Uterus (tissue), 4 donors: ENCODE measurements at places on chromosomes 3 and 15. TPM values are rescaled to one million over a fixed set of nuclear protein-coding genes. Genes with fewer than 3 reads are reported as not detected.

DNA sequence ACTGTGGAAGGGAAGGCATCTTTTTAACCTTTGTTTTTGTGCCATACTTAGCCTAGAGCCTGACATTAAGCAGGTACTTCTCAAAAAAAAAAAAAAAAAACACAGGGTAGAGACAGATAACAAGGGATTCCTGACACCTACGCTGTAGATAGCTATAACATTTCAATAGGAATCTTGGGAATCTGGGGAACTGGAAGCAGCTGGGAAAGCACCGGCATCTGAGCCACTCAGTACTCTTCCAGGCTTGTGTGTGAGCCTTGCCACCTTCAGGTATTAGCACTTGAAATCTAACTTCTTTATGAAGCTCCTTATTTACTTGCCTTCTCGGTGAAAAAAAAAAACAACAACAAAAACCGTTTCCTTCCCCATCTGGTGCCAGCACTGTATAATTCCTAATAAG is 46.8 kb downstream of the PIK3CA start:
- no peaks in the 10 kb centered on the region for H3K27me3 ChIP-seq
- no peak overlapping the region for H3K4me3 ChIP-seq
- no peak for DNase-seq
- no peaks in the 10 kb centered on the region for H3K4me1 ChIP-seq
- no peak overlapping the region for H3K27ac ChIP-seq

DISP2 gene
- total RNA-seq: 0.14 TPM

DNA sequence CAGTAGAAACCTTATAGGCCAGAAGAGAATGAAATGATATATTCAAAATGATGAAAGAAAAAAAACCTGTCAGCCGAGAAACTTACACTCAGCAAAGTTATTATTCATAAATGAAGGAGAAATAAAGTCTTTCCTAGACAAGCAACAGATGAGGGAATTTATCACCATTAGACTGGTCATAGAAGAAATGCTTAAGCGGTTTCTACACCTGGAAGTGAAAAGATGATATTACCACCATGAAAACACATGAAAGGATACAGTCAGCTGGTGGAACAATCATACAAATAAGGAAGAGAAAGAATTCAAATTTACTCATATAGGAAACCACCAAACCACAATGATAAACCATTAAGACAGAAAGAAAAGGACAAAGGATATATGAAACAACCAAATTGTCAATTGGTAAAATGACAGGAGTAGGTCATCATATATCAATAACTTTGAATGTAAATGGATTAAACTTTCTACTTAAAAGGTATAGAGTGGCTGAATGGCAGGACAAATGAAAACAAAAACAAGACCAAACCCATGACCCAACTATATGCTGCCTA is 29.9 kb upstream of the PRR23C start:
- H3K36me3 ChIP-seq: no peaks in the 10 kb centered on the region
- H3K27ac ChIP-seq: no peak overlapping the region
- DNase-seq: no peak
- no peaks in the 10 kb centered on the region for H3K4me1 ChIP-seq
- no peaks in the 10 kb centered on the region for H3K27me3 ChIP-seq

GRCh38 chr3:12371525-12372140 is 82.8 kb downstream of the PPARG start:
- no peak for DNase-seq
- H3K4me1 ChIP-seq: no peaks in the 10 kb centered on the region
- no peaks in the 10 kb centered on the region for H3K36me3 ChIP-seq
- H3K27ac ChIP-seq: no peak overlapping the region
- no peak overlapping the region for H3K4me3 ChIP-seq

GRCh38 chr15:69143756-69144436 is 16.5 kb upstream of the GLCE start:
- H3K27me3 ChIP-seq: no peaks in the 10 kb centered on the region
- H3K4me1 ChIP-seq: no peaks in the 10 kb centered on the region
- H3K36me3 ChIP-seq: no peaks in the 10 kb centered on the region
- no peak overlapping the region for H3K4me3 ChIP-seq
- DNase-seq: no peak
- no peak overlapping the region for H3K27ac ChIP-seq

DNA sequence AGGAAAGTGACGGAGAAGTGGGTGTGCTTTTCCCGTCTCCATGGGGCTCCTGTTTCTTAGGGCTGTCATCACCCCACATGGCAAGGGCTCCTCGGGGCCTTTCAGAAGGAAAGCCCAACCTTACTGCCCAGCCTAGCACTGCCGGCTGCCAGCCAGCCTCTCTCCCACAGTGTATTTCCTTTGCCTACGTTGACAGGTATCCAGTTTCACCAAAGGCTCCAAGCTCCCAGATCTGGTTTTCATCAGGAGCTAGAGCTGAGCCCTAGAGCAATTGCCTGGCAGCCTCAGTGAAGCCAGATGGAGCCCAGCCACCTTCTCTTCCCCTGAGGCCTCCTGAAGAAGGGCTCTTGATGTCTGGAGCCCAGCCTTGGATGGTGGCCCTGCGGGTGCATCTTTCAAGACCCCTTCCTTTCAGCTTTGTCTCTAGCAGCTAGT is 20.2 kb downstream of the CRABP1 start:
- H3K36me3 ChIP-seq: no peaks in the 10 kb centered on the region
- no peak overlapping the region for H3K27ac ChIP-seq
- no peak overlapping the region for H3K4me3 ChIP-seq
- no peaks in the 10 kb centered on the region for H3K27me3 ChIP-seq

ALAS1 gene
- total RNA-seq: 4.9 TPM

GRCh38 chr3:190384309-190384756 is 3.6 kb upstream of the CLDN16 start:
- no peak for DNase-seq
- peaks cover 6% of the 10 kb centered on the region for H3K4me1 ChIP-seq
- no peak overlapping the region for H3K4me3 ChIP-seq
- no peak overlapping the region for H3K27ac ChIP-seq
- H3K36me3 ChIP-seq: no peaks in the 10 kb centered on the region
- no peaks in the 10 kb centered on the region for H3K27me3 ChIP-seq
